WTC11 (cell line): ENCODE measurements at places on chromosomes 3 and 15. TPM values are rescaled to one million over a fixed set of nuclear protein-coding genes. Genes with fewer than 3 reads are reported as not detected.

GRCh38 chr3:90184861-90185260 lies 1077.4 kb downstream of the EPHA3 start:
- DNase-seq, result no peak

- no peak for DNase-seq
Measured at GRCh38 chr15:60083318-60083717, 79.2 kb downstream of the FOXB1 start.

DNA sequence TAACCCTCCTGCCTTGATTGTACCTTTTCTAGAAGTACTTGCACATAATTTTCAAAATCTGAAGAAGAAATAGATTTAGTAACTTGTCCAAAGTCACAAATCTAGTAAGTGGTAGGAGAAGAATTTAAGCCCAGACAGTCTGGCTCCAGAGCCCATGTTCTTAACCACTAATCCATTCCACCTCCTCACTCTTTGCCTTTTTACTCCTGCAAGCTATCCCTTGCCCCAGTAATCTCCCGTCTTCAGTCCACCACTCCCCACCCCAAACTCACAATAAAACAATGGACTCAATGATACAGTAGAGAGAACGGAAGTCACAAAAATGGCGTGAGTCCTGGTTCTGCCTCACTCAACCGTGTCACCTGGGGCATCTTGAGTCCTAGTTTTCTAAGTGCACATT lies 48.7 kb downstream of the SETMAR start:
- DNase-seq, result no peak

The AMT gene
- total RNA-seq, result 54.6 to 66.6 TPM (median 57.8 TPM) in 3 replicates

DNA sequence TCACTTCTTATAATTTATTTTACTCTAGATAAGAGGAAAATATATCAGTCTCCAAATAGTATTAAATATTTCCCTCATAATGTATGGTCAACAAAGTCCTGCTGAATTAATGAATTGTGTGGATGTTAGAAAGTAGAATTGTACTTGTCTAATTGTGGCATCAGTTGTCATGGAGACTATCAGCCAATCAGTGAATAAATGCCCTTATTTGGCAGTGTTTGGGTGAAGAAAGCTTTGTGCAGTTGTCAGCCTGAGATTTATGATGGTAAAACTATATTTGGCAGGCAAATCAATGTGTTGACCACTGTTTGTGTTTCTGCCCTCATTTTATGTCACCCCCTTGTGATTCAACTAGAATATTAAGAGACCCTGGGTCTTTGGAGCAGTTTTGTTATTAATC lies 293.6 kb upstream of the MDFIC2 start:
- no peak for DNase-seq

The PPARG gene
- 0.30 to 0.79 TPM (median 0.66 TPM) in 3 replicates for total RNA-seq

- DNase-seq, result no peak
Measured at GRCh38 chr15:84099181-84099580, 136.4 kb upstream of the GOLGA6L4 start.

The GP5 gene
- 0.09 to 0.16 TPM (median 0.11 TPM) in 3 replicates for total RNA-seq
